ENCODE measurements at places on chromosomes 7 and 10.

DNA sequence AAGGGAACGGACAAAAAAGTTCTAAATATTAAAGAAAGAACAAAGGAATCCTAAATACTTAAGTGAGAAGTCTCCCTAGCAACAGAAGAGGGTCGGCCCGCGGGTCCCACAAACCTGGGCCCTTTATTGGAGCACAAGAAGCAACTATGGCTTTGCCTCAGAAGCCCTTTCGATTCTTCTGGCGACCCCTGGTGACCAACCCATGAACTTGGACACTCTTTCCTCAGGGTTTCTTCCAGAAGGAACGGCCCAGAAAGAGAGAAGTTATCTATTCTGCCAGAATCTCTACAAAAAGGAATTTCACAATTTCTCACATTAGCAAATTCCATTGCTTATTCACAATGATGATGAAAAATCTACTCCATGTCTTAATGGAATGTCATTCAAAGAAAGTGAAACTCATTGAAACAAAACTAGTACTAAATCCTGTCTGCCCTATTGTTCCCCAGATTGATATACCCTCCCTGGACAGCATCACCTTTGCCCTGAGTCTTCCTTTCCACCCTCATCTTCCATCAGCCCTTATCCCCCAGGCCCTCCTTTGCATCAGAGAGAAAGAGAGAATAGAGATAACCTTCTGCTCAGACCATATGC, 43.7 kb downstream of the CPVL start:
- no peak for DNase-seq

DNA sequence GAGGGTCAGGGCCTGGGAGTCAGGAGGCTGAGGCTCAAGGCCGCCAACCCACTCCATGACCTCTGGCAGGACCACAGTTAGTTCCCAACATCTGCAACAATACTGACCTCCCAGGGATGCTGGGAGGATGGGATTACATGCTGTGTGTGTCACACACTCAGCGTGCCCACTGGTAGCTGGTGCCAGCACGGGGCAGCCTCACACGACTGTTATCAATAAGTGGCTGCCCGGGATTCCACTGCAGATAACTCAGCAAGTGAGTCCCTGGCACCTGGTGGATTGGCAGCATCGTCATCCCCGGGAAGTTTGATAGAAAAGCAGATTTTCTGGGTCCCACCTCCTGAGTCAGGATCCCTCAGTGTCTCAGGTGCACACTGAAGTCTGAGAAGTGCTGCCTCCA, 110.3 kb downstream of the SLIT1 start:
- DNase-seq: no peak

DNA sequence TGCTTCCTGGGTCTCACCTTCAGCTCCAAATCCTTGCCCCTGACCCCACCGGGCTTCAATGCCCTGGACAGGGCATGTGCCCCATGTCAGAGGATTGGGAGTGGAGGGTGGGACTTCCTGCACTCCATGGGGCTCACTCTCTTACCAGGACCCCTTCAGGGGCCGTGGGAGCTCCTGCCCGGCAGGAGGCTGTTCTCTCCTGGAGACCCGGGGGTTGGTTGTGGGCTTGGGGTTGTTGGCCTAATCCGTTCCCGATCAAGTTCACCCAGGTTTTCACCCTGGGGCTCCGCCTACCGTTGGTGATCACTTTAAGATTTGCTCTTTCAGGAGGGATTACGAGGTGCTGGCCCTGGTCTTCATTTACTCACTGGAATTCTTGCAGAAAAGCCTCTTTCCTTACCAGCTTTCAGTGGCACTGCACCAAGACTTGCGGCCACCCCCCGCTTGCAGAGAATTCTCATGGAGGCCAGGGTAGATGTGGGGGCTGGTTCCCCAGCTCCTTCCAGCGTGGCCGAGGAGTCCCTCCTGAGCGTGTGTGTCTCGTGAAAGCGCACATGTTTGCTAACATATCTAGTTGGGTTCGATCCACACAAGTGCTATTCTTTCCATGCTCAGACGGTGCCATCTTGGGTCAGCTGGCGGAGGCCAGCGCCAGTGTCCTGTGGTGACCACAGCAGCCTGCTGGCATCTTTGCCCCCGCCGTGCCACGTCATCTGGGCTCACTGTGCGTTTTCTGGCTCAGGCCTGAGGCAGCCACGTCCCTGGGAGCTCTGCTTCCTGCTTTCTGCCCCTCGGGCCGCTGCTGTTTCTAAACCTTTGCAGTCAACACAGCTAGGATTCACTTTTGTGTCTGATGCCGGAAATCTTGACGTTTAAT, 15.6 kb downstream of the PWWP2B start:
- no peak for DNase-seq

- no peak for DNase-seq
Measured at GRCh38 chr10:76026905-76027304, 595.5 kb downstream of the LRMDA start.

DNA sequence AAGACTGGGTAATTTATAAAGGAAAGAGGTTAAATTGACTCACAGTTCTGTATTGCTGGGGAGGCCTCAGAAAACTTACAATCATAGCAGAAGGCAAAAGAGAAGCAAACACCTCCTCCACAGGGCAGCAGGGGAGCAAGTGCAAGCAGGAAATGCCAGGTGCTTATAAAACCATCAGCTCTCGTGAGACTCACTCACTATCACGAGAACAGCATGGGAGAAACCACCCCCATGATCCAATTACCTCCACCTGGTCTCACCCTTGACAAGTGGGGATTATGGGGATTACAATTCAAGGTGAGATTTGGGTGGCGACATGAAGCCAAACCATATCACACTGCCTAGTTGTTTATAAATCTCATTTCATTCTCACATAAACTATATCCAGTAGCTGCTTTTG, 28.0 kb upstream of the CPN1 start:
- no peak for DNase-seq

DNA sequence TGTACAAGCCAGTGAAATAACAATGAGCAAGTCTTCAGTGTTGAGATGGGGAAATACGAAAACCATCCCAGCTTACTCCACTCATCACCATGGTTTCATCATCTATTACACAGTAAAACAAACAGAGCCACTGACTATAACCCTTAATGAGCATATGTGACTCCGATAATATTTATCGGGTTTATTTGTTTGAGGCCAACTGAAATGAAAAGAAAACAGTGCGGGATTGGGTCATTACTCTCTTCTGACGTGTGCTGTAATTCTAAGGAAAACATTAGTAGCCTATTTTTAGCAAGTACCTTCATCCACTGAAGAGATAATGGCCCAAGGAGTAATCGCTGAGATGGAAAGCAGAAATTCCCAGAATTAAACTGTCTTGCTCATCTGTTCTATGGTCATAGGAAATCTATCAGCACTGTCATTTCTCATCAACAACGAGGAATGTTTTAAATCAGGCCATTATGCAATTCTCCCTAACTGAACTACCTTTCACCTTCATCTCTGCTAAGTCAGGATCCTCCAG, 716.5 kb downstream of the INHBA start:
- DNase-seq: no peak

DNA sequence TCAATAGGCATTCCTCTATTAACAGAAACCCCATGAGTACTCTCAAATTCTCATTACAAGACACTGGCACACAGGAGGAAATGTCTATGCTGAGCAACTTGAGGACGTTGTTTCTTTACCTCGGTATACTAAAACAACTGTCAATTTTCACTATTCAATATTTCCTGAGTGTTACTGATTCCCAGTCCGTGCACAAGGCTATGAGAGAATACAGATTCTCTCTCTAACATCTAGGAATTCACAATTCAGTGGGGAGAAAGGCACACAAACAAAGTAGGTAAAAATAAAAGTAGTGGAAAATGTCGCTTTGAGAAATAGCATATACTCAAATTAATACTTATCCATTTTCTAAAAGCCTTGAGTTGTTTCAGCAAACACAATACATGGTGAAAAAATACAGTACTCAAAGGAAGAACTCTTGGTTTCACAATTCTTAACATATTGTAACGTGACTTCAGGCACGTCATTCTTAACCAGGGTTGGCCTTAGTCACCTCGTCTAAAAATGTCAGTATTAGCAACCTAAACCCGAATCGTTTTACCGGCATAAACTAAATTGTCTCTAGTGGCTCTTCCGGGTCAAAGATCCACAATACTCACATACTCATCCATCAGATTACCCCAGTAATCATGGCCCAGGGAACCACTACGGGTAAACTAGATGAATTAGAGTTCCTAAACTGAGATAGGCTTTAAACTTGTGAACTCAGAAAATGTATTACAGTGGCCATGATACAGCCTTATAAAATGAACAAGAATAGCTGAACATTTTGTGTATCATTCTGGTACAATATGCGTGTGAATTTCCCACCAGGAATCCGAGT, 1.5 kb downstream of the IPMK start:
- no peak for DNase-seq

- no peak for DNase-seq
Measured at GRCh38 chr10:70539471-70539870, 60.9 kb downstream of the PALD1 start.

DNA sequence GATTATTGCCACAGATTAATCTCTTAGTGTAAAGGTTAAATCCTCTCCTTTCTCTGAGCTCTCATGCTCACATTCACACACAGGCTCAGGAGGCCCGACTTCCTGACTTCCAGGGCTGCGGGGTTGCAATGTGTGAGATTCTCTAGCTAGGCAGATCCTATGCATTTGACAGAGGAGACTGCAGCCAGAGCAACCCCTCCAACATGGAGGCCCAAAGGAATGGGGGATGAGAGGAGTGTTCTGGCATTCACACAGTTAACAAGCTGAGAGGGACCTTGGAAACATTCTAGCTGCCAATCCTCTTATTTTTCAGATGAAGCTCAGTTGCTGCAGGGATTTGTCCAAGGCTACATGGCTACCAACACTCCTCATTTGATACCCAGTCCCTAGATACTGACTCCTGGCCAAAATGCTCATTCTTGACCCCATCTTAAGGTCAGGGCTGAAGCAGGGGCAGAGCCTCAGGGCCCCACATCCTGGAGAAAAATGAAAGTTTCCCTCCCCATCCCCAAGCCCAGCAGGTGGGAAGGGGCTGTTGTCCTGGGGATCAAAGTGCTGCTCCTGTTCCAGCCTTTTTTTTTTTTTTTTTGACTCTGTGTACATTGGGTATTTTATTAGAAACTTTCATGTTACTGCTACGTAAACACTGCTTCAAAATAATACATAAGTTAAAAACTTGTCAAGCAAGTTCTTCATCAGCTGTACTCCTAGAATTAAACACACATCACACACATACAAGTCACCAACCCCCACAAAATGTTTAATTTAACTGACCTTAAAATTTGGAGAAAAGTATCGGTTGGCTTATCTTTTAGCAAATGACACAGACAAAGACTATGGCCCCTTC, 325.6 kb downstream of the PLXNA4 start:
- no peak for DNase-seq

- no peak for DNase-seq
Measured at GRCh38 chr10:77228559-77228958, 409.0 kb downstream of the KCNMA1 start.

DNA sequence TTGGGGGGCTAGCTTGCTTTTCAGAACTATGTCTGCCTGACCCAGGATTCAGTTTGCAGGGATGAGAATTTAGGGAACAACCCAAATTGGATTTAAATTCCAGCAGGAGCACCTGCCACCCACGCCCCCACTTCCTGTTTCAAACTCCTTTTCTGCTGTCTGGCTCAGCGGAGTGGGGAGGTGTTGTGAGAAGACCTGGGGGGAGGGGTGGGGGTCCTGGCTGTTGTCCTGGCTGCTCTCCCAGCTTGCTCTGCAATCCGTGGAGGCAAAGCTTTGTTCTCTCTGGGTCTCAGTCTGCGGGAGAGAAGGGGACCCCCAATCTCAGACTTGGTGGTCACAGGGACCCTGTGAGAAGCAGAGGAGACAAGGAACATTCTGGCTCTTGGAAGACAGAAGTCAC, 799 bp downstream of the KCNK18 start:
- no peak for DNase-seq

DNA sequence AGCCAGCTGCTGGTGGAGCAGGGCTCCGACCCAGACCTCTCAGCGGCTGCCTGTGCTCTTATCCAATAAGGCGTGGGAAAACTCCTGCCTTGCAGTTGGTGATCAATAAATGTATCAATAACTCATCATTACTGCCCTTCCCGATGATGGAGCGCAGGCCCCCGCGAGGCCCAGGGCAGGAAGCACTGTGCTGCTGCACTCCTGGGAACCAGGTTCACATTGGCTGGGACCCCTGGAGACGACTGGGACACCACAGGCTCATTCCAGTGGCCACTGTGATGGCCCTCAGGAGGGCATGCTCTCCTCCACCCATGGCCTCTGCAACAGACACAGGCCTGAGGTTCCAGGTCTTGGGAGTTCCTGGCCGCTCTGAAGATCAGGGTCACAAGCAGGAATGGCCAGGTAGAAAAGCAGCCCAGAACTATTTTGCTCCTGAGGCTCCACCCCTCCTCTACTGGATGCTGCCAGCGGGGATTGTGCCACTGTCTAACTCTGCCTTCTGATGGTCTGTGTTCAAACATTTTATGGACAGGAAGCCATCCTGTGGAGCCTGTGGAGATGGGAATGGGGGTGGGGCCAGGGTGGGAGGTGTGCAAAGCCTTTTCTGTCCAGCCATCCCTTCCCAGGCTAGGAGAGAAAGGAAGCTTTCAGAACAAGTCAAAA, 287.4 kb upstream of the ZMIZ1 start:
- no peak for DNase-seq

- DNase-seq: no peak
Measured at GRCh38 chr10:34449836-34450235, 365.3 kb downstream of the PARD3 start.

DNA sequence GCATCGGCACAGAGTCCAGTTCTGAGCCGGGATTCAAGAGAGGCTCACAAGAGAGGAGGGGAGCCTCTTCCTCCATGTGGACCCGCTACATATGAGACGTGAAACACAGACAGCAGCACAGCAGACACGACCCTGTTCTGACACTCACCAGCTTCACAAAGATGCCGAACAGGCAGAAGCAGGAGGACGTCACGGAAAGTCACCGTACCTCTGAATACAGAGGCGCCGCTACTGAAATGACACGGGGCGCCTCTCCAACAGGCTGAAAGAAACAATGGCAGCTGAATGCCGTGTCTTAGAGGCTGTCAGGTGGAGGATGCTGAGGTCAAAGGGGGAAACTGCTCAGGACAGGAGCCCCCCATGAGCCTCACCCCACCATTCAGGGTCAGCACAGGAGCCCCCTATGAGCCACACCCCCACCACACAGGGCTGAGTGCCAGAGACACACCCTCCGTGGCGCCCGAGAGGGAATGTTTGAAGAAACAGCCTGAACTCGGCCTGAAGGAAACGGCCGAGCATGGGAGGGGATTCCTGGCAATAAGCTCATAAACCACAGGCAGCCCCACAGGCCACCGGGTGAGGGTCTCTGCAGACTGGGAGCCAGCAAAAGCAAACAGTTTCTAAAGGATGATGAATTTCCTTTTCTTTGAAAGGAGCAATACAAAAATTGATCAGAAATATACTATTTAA, 510.3 kb downstream of the PTPRN2 start:
- DNase-seq: no peak
